ENCODE measurements at places on chromosomes 11 and 22.

- DNase-seq: no peak
Observed at GRCh38 chr22:29726106-29726505, 6.3 kb downstream of the CABP7 start.

DNA sequence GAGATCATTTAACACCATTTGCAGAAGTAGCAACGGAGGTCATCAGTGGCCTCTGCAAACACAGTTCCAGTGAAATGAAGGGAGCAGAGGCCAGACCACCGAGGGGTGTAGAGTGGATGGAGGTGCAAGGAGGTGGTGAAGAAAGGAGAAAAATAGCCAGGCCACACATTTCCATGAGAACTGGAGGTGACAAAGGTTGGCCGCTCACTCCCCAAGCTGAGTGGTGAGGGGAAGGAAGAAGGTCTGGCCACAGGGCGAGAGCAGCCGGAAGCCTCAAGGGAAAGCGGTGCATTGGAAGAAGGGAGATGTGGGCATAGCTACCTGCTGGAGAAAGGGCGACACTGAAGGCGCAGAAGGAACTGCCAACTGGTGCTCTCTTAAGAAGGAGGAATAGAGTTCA, 20.1 kb upstream of the TMPRSS4 start:
- no peak for DNase-seq

- DNase-seq: no peak
Observed at GRCh38 chr11:132855516-132855915, 676.8 kb downstream of the OPCML start.

DNA sequence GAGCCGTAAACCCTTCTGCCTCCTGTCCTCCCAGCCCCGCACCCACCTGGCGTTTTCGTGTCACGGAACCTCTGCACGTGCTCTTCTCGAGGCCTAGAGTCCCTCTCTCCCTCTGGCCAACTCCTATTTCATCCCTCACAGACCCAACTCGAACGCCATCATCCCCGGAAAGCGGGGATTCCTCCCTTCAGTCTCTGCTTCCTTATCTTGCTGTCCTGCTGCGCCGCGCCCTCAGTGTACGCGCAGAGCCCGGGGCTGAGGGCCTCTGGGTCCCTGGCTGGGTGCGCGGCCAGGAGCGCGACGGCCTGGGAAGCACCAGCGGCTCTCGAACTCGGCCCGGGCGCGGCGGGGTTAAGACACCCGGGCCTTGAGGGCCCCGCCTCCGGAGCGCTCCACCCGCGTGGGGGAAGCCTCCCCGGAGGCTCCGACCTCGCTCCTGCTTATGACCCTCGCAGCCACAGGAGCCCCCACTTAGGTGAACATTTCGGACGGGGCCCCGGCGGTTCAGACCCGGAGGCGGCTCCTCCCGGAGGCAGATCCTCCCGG, 398 bp upstream of the ATG16L2 start:
- DNase-seq: no peak

- no peak for DNase-seq
Observed at GRCh38 chr11:120147950-120148270, 10.0 kb upstream of the TRIM29 start.

- DNase-seq: no peak
Observed at GRCh38 chr11:40188848-40189247, 1270.6 kb downstream of the LRRC4C start.

DNA sequence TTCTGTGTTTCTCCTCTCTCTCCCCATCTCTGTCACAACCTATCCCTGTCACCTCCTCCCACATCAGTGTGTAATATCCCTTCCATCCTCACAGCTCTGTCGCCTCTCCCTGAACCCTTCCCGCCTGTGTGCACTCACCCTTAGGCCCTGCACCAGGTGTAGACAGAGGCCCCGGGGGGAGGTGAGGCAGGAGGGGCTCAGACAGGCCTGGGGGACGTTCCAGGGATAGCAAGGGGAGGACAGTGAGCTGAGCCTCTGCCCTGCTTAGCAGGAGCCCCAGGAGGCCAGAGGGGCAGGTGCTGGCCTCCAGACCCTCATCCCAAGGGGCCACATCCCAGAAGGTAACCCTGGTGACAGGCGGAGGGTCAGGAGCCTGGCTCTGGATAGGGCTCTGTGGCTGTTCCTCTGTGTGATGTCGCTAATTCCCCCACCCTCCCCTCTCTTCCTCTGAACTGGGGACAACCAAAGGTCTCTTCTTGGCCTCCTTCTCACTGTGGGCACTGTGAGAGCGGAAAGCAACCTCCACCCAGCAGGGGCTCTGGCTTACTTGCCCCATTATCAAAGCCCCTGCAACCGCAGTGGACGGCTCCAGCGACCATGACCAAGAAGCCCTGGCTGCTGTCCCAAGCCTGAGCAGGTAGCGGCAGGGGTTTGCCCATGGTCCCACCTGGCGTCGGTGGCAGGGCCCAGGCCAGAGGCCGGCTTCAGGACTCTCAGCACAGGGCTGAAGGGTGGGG, 35.7 kb downstream of the KCNJ4 start:
- no peak for DNase-seq

DNA sequence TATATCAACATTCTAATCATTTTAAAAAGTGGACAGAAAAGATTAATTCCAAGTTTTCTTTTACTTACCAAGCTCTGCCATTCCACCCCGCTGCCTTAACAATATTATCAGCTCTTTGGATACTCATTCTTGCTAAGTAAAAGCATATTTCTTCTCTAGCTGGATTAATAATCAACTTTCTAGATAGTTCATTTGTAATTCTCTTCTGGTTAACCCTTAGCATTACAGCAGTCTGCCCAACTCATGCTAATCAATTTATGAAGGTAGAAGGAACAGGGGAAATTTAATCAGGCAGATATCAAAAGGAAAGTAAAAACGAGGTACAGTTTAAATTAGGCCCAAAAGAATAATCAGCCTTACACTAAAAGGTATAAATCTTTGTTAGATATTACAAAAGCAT, 41.0 kb upstream of the SOX6 start:
- DNase-seq: no peak

DNA sequence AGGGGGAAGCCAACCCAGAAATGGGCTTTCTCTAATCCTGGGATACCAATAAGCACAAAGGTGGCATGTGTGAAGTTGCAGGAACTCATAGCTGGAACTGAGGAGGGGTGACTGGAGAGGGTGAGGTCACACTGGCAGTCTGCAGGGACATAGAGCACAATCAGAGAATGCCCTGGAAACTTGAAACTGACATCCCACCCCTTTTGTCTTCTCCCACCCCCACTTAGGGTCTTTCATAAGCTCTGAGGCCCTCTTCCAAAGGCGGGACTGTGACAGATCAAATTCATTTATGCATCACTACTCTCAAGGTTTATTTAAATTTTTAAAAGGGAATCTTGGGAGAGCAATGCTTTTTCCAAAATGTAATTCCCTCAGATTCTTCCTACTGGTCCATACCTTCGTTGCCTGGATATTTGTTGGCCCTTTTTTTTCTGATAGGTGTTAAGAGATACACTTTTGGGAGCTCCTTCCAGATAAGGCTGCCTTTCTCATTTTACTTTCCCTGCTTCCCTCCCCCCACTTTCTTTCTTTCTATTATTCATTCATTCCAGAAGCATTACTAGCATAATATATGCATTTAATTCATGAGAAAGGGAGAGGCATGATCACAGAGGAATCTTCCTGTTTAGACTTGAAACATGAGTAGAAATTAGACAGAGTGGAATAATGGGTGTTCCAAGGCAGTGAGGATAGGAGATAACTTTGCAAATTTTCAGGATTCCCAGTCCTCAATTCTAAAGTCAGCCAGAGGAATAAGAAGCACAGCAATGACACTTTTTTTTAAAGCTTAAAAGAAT, 14.8 kb downstream of the OR51E2 start:
- no peak for DNase-seq

DNA sequence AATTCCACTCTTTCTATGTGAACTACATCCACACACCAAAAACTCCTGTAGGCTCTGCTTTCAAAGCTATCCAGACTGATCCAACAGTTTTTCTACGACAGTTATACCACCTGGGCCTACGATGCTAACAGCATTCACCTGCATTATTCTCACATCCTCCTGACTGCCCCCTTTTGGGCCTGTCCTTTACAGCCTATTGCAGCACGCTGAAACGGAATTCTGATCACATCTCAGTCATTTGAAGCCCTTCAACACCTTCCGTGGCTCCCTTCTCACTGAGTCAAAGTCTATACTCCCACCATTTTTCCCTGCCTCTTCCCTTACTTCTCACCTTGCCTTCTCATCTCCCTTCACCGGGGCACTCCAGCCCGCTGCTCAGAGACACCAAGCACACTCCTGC, 791.3 kb upstream of the KIRREL3 start:
- DNase-seq: no peak

DNA sequence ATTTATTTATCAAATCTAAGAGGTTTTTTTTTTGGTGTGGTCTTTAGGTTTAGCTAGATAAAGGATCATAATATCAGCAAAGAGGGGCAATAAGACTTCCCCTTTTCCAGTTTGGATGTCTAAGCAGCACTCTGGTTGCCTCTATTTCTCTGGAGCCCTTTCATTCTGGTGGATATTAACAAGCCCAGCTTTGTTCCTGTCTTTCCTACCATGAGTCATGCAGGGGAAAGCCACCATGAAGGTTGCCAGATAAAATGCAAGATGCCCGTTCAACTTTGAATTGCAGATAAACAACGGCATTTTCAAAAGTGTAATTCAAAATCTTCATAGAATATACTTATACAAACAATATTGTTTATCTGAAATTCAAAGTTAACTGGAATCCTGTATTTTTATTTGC, 143.6 kb downstream of the ADAMTS15 start:
- no peak for DNase-seq

GRCh38 chr11:120517390-120517761, 5.8 kb downstream of the GRIK4 start:
- no peak for DNase-seq

DNA sequence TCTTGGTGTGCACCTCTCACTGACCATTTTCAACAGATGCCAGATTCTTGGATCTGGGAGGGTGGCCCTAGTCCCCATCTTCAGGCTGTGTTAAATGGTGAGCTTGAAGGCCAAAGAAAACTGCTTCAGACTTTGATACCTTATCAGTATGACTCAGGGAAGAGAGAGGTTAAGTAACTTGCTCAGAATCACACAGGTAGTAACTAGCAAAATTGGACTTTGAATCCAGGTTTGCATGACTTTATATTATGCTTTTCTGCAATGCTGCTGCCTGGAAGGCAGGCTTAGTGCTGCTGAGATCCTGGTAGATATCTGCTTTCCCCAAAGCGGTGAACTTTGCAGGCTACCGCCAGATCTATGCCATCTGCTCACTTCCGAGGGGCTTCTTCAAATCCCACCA, 487.3 kb downstream of the INSC start:
- no peak for DNase-seq

- DNase-seq: no peak
Observed at GRCh38 chr11:92495107-92495793, 270.6 kb downstream of the FAT3 start.

DNA sequence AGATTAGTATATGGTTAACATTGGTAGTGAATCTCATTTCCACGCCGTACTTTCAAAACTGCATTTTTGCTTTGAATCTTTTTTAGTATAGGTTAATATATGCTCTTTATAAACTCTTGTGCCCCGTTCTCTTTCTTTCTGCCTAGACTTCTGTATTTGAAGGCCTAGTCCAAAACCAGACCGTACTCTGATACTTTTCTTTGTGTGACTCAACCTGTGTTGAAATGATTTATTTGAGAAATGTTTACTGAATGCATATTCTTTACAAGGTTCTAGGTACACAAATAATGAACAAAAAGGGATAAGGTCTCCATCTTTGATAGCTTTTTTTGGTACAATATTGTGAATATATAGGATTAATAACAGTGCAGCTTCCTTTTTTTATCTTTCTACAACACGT, 68.3 kb downstream of the HIPK3 start:
- no peak for DNase-seq

GRCh38 chr22:50313021-50313420, 5.6 kb upstream of the PLXNB2 start:
- DNase-seq: no peak

GRCh38 chr11:46296528-46297448, 19.3 kb downstream of the CREB3L1 start:
- no peak for DNase-seq

GRCh38 chr11:2398664-2399355, 1.7 kb upstream of the TSSC4 start:
- DNase-seq: no peak

DNA sequence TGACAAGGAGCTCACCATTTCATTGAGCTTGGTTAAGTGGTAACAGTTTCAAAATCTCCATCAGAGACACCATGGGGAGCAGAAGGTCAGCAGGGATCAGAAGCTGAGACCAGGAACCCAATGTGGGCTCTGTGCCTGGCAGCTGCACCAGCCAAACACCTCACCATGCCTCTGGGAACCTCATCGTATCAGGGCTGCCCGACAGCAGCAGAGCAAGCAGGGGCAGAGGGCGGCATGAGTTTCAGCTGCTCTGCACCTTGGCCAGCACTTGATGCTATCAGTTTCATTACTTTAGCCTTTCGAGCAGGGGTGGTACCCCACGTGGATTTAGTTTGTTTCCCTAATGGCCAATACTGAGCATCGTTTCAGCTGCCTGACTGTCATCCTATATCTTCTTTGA, 77.8 kb downstream of the DGCR2 start:
- no peak for DNase-seq

- DNase-seq: no peak
Observed at GRCh38 chr22:37499027-37499707, 13.0 kb upstream of the MFNG start.

GRCh38 chr11:65719871-65720210, 757 bp downstream of the RNASEH2C start:
- DNase-seq: no peak

Data from CD4-positive, alpha-beta T cell treated with Interleukin-15 for 4 hours (primary cell).